ENCODE measurements at places on chromosomes 6 and 20.

DNA sequence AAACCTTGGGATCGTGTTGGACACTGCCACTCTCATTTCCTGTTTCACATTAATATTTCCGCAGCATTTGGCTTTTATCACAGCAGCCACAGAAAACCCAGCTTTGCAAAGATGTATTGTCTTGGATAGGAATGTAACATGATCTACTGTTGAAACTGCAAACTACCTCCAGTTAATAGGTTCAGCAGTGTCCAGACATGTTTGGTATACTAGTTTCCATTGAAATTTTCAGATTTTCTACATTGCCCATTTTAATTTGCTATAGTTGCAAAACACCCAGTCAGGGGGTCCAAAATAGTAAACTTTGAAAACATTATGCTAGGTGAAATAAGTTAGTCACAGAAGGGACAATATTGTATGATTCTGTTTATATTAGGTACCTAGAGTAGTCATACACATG lies 3.3 kb downstream of the ANKRD6 start:
- DNase-seq = no peak

GRCh38 chr6:2746557-2747061 lies 4.1 kb downstream of the MYLK4 start:
- DNase-seq = no peak

DNA sequence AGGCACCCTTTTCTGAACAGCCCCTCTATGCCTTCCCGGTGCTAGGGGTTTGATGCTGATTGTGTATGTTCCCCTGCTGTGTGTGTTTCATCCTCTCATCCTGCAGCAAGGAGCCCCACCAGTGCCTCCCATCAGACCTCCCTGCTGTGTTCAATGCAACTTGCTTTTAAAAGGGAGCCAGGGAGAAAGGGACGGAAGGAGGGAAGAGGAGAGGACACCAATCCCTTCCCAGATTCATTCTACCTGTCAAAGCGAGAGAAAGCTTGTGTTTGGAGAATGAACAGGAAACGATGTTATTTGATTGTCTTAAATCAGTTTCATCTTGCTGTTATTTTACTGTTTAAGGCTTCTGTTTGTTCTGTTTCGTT lies 259.2 kb downstream of the ADGB start:
- DNase-seq = no peak

- no peak for DNase-seq
Observed at GRCh38 chr6:139251045-139251690, 40.6 kb downstream of the TXLNB start.

Measured in stimulated activated CD8-positive, alpha-beta memory T cell treated with anti-CD3 and anti-CD28 coated beads, Interleukin-2, amount 100 ng/mL, for 48 hours (primary cell).